Stomach (tissue), 19 donors: ENCODE measurements at places on chromosomes 12 and 14. TPM values are rescaled to one million over a fixed set of nuclear protein-coding genes. Genes with fewer than 3 reads are reported as not detected.
A peak's percentile ranks its signal among the peaks of the same experiment; 100 is the strongest.

DNA sequence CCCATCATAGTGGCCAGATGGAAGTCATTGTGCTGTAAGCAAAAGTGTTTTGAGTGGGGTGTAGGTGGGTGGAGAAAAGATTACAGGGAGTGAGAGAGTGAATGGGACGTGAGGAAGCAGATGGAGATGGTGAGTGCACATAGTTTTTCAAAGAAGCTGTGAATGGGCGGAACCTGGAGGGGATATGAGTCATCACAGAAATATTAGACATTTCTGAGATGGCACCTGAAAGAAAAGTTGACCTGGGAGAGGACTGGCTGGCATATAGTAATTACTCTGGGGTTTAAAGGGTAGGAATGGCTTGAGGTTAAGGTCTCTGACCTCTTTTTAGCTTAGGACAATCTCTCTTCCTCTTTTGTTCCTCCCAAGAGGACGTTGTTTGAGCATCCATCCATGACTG lies 50.5 kb downstream of the ANO4 start:
- no peaks in the 10 kb centered on the region for H3K36me3 ChIP-seq
- H3K4me1 ChIP-seq: no peaks in the 10 kb centered on the region
- no peaks in the 10 kb centered on the region for H3K27me3 ChIP-seq

DNA sequence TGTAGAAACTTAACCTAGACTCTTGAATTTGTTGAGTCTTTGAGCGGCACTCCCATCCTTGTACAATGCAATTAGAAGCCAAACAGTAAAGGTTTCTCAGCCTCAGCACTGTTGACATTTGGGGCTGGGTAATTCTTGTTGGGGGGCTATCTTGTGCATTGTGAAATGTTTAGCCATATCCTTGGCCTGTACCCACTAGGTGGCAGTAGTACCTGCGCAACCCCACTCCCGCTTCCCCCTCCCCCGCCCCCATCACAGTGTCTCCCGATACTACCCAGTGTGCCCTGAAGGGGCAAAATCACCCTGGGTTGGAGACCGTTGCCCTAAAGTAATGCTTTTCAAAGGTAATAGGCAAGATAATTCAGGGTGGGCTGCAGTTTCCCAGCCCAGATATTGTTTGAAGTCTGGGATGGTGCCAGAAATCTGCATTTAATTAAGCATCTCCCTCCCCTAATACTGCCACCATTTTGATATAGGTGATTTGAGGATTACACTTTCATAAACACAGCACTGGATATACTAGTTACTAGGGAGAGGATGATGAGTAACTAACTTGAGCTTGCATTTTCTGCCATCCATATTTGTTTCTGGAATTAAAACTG lies 1.8 kb downstream of the COX6A1 start:
- peaks cover 14% of the 10 kb centered on the region for H3K4me1 ChIP-seq
- H3K36me3 ChIP-seq: peaks cover 51% of the 10 kb centered on the region
- H3K4me3 ChIP-seq: no peak overlapping the region

DNA sequence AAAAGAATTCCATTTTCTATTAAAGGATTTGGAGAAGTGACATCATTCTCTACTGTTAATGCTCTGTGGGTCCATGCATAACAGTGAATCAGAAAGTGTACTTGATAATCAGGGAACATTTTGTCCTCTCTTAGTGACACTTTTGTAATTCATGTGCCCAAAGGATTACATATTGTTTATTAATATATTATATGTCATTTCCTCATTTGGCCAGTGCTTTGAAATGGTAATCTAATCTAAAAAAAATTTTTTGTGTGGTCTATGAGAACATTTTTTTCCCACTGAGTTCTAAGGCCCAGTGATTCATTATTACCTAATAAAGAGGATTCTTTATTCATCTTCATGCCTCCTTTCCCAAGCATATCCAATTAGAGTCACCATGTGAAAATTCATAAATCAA lies 79.7 kb upstream of the MYF6 start:
- no peak overlapping the region for H3K27ac ChIP-seq
- H3K4me3 ChIP-seq: no peak overlapping the region
- H3K36me3 ChIP-seq: no peaks in the 10 kb centered on the region
- H3K4me1 ChIP-seq: no peaks in the 10 kb centered on the region

DNA sequence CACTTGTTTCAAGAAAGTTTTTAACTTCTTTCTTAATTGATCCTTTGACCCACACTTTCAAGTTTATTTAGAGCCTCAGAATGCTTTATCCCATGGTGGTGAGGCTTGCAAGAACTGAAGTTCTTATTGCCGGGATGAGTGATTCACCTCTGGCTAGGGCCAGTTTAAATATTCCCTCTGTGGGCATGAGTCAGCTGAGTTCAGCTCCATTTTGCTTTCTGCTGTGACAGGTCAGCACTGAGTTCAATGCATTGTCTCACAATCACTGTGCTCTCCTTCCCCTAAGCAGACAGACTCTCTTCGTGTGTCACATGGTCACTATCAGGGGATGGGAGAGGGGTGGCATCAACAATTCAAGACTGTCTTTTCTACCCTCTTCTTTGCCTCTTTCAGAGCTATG lies 514.6 kb upstream of the FBXO33 start:
- H3K4me1 ChIP-seq: no peaks in the 10 kb centered on the region
- H3K36me3 ChIP-seq: no peaks in the 10 kb centered on the region
- no peaks in the 10 kb centered on the region for H3K27me3 ChIP-seq
- H3K4me3 ChIP-seq: no peak overlapping the region
- no peak overlapping the region for H3K27ac ChIP-seq

DNA sequence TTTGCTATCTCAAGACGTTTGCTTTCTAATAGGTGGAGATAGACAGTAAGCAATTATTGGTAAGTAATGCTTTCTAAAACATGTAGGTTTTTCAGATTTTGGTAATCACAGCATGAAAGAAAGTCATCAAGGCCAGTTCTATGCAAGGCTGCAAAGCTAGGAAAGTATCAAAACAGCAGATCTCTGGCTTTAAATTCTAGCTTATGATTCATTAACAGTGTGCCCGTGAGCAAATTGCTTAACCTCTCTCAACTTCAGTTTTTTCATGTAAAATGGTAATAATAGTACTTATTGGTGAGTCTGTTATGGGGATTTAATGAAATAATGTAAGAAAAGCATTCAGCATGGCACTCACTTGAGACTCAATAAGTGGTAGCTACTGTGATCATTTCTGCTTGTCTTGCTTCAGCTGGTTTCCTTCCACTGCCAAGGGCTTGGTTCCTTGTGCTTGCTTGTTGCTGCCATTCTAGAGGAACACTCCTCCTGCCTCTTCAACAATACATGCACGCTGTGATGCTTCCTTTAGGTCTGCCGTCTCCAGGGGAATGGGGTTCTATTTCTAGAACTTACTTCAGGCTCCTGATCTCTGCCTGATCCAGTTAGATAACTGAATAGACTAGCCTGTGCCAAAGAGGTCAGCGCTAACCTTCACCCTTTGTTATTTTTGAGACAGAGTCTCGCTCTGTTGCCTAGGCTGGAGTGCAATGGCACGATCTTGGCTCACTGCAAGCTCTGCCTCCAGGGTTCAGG lies 88.4 kb downstream of the CAND1 start:
- no peak for DNase-seq
- no peak overlapping the region for H3K27ac ChIP-seq
- H3K27me3 ChIP-seq: no peaks in the 10 kb centered on the region
- H3K36me3 ChIP-seq: no peaks in the 10 kb centered on the region
- H3K4me3 ChIP-seq: no peak overlapping the region

DNA sequence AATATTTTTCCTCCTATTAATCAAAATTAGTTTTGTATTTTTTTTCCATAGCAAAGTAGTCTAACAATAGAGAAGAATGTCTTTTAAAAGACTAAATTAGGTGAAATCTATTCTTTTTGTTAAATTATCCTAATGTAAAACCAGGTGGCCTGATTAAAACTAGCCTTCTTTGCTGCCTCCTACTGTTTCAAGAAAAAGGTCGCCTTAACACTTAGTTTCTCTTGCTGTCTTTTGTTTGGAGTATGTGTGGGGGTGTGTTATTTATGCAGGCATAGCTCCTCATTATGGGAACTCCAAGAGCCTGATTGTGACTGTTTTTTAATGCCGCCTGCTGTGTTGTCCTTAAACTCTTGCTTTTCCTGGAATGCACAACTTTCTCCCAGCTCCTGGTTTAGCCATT lies 855.3 kb downstream of the DIO2 start:
- no peak overlapping the region for H3K27ac ChIP-seq
- no peak overlapping the region for H3K4me3 ChIP-seq
- H3K36me3 ChIP-seq: no peaks in the 10 kb centered on the region
- peaks cover 29% of the 10 kb centered on the region for H3K4me1 ChIP-seq

DNA sequence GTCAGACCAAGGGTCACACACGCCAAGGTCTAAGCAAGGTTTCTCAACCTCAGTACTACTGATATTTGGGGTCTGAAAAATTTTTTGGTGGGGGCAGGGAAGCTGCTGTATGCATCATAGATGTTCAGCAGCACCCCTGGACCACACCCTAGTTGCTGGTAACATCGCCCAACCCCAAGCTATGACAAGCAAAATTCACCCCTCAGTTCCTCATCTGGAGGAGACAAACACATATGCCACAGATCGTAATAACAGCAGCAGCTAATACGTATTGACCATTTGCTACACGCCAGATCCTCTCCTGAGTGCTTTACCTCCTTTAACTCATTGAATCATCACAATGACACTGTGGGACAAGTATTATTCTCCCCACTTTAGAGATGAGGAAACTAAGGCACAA lies 46.4 kb downstream of the ACTN1 start:
- H3K27me3 ChIP-seq: no peaks in the 10 kb centered on the region
- H3K36me3 ChIP-seq: no peaks in the 10 kb centered on the region
- H3K27ac ChIP-seq: peak overlapping the region; percentile 56
- H3K4me1 ChIP-seq: peaks cover 93% of the 10 kb centered on the region

- no peaks in the 10 kb centered on the region for H3K4me1 ChIP-seq
- no peaks in the 10 kb centered on the region for H3K27me3 ChIP-seq
- no peak for DNase-seq
- H3K4me3 ChIP-seq: no peak overlapping the region
- no peak overlapping the region for H3K27ac ChIP-seq
Observed at GRCh38 chr12:106000382-106001104, 138.2 kb downstream of the NUAK1 start.

DNA sequence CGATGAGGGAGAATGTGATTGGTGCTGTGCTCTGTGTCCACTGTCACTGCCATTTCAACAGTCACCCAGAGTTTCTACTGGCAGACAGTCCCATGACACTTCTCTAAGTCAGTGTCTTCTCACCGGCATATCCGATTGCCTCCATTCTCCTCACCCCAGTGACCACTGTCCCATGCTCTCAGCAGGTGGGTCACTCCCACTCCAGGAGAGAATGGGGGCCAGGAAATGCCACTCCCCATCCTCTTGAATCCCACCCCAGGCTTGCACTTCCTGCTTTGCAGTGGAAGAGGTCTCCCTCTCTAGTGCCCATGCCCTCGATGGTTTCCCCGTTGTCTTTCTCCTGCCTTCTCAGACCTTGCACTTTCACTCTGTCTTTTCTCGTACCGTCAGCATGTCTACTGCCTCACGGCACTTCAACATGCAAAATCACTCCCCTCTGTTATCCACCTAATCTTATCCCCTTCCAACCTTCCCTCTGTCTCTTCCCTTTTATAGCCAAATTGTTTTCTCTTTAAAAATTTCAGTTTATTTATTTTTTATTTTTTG lies 2.2 kb upstream of the EP400 start:
- no peaks in the 10 kb centered on the region for H3K27me3 ChIP-seq
- DNase-seq: no peak
- peak overlapping the region; percentile 12 for H3K27ac ChIP-seq
- H3K4me3 ChIP-seq: no peak overlapping the region
- H3K36me3 ChIP-seq: peaks cover 4% of the 10 kb centered on the region

The C12orf54 gene
- not detected for polyA plus RNA-seq

The VSX2 gene
- not detected for polyA plus RNA-seq

The GRIP1 gene
- polyA plus RNA-seq: 1.4 TPM

The PIP4K2C gene
- polyA plus RNA-seq: 20.1 TPM

The NAA30 gene
- 3.6 TPM for polyA plus RNA-seq
